Upper lobe of left lung (tissue), 6 donors: ENCODE measurements at places on chromosomes 11 and 22. TPM values are rescaled to one million over a fixed set of nuclear protein-coding genes. Genes with fewer than 3 reads are reported as not detected.
A peak's percentile ranks its signal among the peaks of the same experiment; 100 is the strongest.

CARD18 gene
- not detected for total RNA-seq

MGAT3 gene
- total RNA-seq, result 24.0 TPM

OR5AN1 gene
- total RNA-seq, result not detected

TIMP3 gene
- 659 TPM for total RNA-seq

CARD16 gene
- 79.3 TPM for total RNA-seq

OR8D4 gene
- not detected for total RNA-seq

GRCh38 chr11:2252018-2252417 lies 18.4 kb downstream of the ASCL2 start:
- no peak overlapping the region for H3K27ac ChIP-seq
- H3K36me3 ChIP-seq, result no peaks in the 10 kb centered on the region
- H3K4me3 ChIP-seq, result no peak overlapping the region
- DNase-seq, result no peak
- H3K4me1 ChIP-seq, result no peaks in the 10 kb centered on the region
- H3K27me3 ChIP-seq, result no peaks in the 10 kb centered on the region

DNA sequence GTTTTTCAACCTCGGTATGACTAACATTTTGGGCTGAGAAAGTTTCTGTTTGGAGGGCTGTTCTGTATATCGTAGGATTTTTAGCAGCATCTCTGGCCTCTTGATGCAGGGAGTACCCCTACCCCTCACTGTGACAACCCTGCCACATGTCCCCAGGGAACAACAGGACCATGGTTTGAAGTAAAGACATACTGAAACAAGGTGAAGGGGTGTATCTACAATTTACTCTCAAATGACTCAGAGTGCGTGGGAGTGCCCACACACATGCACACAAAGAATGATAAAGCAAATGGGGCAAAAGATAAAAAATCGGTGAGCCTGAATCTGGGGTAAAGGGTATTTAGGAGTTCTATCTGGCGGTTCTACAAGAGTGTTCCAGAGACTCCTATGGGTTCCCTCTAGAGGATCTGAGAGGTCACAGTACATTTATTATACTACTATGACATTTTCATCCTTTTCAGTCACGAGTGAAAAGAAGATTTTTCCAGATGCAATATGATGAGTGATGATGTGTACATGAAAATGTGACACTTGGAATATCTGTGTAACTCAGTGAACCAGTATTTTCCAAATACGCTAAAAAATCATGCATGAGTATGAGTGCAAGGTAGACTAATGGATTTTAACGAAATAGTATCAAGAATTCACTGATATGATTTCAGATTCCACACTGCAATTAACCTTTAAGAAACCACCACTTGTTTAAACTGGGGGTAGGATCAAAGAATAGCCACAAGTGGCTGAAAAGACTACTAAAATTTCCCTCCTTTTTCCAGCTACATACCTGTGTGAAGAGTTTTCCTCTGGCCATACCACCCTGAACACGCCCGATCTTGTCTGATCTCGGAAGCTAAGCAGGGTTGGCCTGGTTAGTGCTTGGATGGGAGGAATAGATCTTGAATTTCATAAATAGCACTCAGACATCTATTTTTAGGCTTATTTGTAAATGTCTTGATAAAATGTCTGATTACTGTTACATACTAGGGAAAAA lies 56.3 kb upstream of the YPEL1 start:
- no peak overlapping the region for H3K27ac ChIP-seq
- no peaks in the 10 kb centered on the region for H3K4me1 ChIP-seq
- H3K27me3 ChIP-seq, result no peaks in the 10 kb centered on the region
- H3K4me3 ChIP-seq, result no peak overlapping the region
- no peak for DNase-seq

- H3K36me3 ChIP-seq, result no peaks in the 10 kb centered on the region
- no peaks in the 10 kb centered on the region for H3K27me3 ChIP-seq
- H3K27ac ChIP-seq, result no peak overlapping the region
- no peak for DNase-seq
- no peaks in the 10 kb centered on the region for H3K4me1 ChIP-seq
These were observed 19.1 kb upstream of the GRIK4 start for GRCh38 chr11:120492486-120492885.

- no peaks in the 10 kb centered on the region for H3K27me3 ChIP-seq
- H3K36me3 ChIP-seq, result no peaks in the 10 kb centered on the region
- no peak for DNase-seq
- H3K4me1 ChIP-seq, result no peaks in the 10 kb centered on the region
- H3K4me3 ChIP-seq, result no peak overlapping the region
- H3K27ac ChIP-seq, result no peak overlapping the region
These were observed 929.0 kb upstream of the FAT3 start for GRCh38 chr11:91295591-91295990.

DNA sequence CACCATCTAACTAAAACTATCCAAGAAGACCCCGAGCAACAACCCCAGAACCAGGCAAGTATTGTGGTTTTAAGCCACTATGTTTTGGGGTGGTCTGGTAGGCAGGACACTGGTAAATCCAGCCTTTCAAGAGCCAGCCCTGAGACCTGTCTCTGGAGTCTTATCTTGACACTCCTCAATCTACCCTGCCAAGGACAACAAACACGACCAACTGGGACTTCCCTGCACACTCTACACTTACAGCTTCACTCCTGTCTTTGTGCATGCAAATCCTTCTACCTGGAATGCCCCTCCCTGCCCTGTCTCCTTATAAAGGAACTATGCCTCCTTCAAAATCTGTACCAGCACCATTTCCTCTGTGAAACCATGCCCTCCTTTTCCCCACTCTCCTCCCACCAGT lies 107.3 kb downstream of the RPL27A start:
- peak overlapping the region; percentile 22 for H3K27ac ChIP-seq
- no peaks in the 10 kb centered on the region for H3K36me3 ChIP-seq
- H3K4me3 ChIP-seq, result no peak overlapping the region

- peaks cover 5% of the 10 kb centered on the region for H3K4me1 ChIP-seq
- H3K4me3 ChIP-seq, result no peak overlapping the region
- no peak overlapping the region for H3K27ac ChIP-seq
- DNase-seq, result no peak
These were observed 47.3 kb downstream of the NRXN2 start for GRCh38 chr11:64675450-64676260.

GRCh38 chr11:22753416-22753815 lies 76.2 kb downstream of the SVIP start:
- no peaks in the 10 kb centered on the region for H3K36me3 ChIP-seq
- no peak for DNase-seq
- no peak overlapping the region for H3K27ac ChIP-seq
- no peaks in the 10 kb centered on the region for H3K27me3 ChIP-seq
- H3K4me3 ChIP-seq, result no peak overlapping the region
- H3K4me1 ChIP-seq, result no peaks in the 10 kb centered on the region

- H3K4me1 ChIP-seq, result peaks cover 13% of the 10 kb centered on the region
- no peak overlapping the region for H3K27ac ChIP-seq
- H3K36me3 ChIP-seq, result peaks cover 16% of the 10 kb centered on the region
- no peak overlapping the region for H3K4me3 ChIP-seq
- DNase-seq, result no peak
These were observed 2.2 kb downstream of the CPT1B start for GRCh38 chr22:50576070-50576469.
